Activated naive CD8-positive, alpha-beta T cell treated with anti-CD3 and anti-CD28 coated beads for 36 hours (primary cell): ENCODE measurements at places on chromosomes 6 and 20.

DNA sequence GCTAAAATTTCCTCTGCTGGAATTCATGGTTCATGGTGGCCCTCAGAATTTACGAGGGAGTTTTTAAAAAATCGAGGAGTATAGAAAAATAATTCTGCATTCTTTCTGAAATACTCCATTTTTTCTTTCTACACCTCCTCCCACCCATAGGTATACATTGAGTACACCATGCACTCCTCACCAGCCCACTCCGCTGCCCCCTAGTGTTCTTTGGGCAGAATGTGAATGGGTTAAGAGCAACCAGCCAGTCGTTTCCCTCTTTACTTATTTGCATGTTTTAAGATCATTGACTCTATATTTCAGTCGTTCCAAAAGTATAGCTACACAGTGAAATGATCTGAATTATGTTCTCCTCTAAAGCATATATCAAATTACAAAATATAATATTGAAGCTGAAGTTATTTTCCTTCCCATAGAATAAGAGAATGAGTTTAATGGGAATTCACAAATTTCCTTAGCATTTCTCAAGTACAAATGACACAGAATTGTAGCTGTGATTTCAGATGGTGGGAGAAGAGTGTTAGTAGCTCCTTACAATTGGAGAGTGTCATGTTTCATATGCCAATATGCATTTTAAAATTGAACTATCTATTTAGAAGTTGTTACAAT lies 977.7 kb upstream of the SLC35B3 start:
- DNase-seq = no peak

- peak; percentile 69 for DNase-seq
Observed at GRCh38 chr6:116461932-116462885, 1.0 kb downstream of the CALHM6 start.

GRCh38 chr20:40471261-40471629 lies 217.8 kb downstream of the MAFB start:
- DNase-seq = no peak

GRCh38 chr6:100307561-100307960 lies 157.2 kb downstream of the SIM1 start:
- no peak for DNase-seq

- no peak for DNase-seq
Observed at GRCh38 chr6:93624408-93624807, 205.0 kb upstream of the EPHA7 start.

DNA sequence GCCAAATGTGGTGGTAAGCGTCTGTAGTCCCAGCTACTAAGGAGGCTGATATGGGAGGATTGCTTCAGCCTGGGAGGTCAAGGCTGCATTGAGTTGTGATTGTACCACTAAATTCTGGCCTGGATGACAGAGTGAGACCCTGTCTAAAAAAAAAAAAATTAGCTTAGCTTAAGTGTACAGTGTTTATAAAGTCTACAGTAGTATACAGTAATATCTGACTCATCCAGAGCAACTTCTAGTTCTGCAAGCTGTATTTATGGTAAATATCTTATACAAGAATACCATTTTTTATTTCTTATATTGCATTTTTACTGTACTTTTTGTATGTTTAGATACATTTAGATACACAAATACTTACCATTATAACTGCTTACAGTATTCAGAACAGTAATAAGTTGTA lies 58.1 kb downstream of the UQCC1 start:
- no peak for DNase-seq

DNA sequence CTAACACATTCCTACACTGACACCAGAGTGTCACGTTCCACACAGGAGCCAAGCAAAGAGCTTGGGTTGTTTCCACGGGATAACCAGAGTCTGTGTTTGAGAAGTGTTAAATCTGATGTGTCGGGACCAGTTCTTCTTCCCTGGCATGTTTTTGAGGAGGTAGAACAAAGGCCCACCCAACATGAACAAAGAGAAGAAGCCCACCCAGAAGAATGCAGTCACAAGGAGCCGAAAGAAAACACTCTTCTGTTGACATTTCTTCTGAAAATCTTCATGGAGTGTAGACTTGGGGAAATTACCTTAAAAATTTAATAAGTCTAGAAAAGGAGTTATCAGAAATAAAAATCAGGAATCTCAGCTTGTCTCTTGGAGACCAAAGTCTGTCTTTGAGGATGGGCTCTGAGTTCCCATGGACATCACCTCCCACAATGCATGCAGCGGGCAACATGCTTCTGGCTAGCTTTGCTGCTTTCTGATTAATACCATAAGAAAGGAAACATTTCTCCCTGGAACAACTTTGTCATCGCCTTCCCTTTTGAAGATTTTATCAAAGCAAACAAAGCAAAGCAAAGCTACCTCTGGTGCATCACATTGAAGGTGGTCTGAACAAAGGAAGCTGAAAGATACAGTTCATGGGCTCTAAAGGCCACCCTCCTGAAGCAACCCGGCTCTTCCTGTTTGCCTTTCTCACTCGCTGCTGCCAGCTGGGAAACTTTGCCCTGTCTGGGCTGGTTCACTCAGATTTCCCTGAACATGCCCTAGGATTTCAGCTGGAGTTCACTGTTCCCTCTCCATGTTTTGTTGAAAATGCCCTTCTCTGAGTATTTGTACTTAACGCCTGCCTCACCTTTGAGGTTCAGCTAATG lies 448.1 kb downstream of the KIF16B start:
- DNase-seq = no peak
